Activated CD4-positive, alpha-beta T cell treated with anti-CD3 and anti-CD28 coated beads, Interleukin-2, amount 50 U/mL, for 24 hours (primary cell): ENCODE measurements at places on chromosomes 11 and 22.

- no peak for DNase-seq
Measured at GRCh38 chr22:42880815-42881214, 23.7 kb upstream of the ARFGAP3 start.

- DNase-seq: no peak
Measured at GRCh38 chr22:20315337-20316216, 4.3 kb downstream of the DGCR6L start.

DNA sequence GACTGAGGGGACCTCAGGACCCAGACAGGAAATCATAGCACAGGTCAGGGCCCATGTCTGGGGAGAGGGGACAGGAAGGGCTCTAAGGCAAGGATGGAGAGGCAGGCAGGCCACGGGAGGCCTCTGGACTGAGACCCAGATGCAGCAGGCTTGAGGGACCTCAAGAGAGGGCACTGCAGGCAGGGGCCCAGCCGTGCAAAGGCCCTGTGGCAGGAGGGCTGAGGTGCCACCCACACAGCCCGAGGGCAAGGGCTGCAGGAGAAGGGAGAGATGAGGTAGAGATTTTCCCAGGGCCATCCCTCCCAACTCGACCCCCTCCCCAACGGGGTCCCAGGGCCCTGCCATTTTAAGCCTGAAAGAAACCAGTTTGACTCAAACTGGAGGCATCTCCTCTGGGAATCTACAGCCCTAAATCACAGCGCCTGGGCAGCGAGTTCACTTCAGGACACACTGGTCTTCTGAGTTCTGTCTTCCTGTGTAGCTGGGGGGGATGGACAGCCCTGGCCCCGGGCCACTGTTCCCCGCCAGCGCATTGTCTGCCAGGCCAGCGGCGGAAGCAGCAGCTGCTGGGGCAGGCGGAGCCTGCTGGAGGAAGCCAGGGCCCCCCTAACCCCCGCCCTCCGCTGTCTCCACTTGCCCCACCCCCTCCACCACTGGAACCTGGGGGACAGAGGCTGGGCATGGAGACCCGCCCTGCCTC is 20.3 kb upstream of the WNT7B start:
- DNase-seq: no peak

GRCh38 chr11:32435152-32435480 is 223 bp downstream of the WT1 start:
- no peak for DNase-seq

GRCh38 chr11:108873310-108873709 is 208.4 kb downstream of the DDX10 start:
- no peak for DNase-seq

GRCh38 chr11:132072858-132073211 is 702.4 kb downstream of the NTM start:
- no peak for DNase-seq

DNA sequence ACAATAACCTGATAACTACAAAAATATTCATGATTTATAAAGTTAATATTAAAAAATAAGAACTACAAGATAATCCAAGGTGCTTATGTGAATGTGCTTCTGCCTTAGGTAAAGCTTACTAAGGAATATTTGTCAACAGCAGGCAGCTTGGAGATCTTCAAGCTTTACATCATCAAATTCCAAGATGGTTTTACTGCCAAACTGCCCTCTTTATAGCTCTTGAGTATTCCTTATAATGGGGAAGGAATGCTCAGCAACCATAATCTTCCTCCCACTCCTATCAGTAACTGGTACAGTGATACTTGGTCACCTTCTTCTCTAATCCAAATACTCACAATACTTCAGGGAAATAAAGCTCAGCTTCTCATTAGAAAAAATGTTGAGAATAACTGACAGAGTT is 30.1 kb downstream of the SBF2 start:
- DNase-seq: no peak

DNA sequence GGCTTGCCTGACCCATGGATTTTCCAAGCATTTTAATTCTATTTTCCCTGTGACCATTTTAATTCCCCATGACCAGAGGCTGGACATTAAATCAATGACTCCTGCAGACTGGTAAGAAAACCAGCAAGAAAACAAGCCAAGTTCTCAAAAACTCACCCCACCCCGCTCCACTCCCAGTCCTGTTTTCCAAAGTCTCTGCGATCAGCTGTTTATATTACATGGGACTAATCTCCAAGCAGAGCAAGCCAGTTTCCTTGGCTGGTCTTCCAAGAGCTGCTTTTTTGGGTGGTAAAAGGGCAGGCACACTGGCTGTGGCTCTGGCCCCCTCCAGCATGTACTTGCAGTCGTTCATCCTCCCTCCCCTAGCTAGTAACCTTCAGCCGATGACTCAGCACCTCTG is 97.9 kb downstream of the RRAS2 start:
- no peak for DNase-seq

GRCh38 chr11:70128435-70128906 is 50.4 kb downstream of the ANO1 start:
- no peak for DNase-seq
